ENCODE measurements at places on chromosomes 1 and 21. TPM values are rescaled to one million over a fixed set of nuclear protein-coding genes. Genes with fewer than 3 reads are reported as not detected.

The RAB7B gene
- 1.3 TPM for total RNA-seq

The FCRL1 gene
- 0.32 TPM for total RNA-seq

The SLC44A5 gene
- 3.6 TPM for total RNA-seq

The RORC gene
- 24.9 TPM for total RNA-seq

GRCh38 chr1:86832433-86832832 lies 81.5 kb downstream of the SELENOF start:
- no peaks in the 10 kb centered on the region for H3K27me3 ChIP-seq
- H3K27ac ChIP-seq = no peak overlapping the region
- no peaks in the 10 kb centered on the region for H3K4me1 ChIP-seq
- H3K4me3 ChIP-seq = no peak overlapping the region
- DNase-seq = no peak

DNA sequence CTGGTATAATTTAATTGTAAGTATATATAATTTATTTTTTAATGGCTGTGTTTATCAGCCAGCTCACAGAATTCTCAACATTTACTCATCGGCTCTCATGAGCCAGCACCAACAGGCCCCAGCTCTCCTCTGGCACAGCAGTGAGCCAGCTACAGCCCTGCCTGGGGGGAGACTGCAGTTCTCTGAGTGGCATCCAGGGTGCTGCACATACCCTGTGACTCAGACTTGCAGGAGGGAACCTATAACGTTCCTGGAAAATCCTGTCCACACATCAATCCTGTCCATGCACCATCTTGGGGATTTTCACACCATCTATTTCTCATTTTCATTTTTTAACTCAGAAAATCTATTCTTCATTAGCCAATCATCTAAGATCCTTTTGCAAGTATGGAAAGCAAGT lies 36.5 kb downstream of the FHAD1 start:
- no peaks in the 10 kb centered on the region for H3K4me1 ChIP-seq
- no peaks in the 10 kb centered on the region for H3K36me3 ChIP-seq
- H3K4me3 ChIP-seq = no peak overlapping the region
- H3K27ac ChIP-seq = peak overlapping the region; percentile 74
- peak; percentile 74 for DNase-seq

DNA sequence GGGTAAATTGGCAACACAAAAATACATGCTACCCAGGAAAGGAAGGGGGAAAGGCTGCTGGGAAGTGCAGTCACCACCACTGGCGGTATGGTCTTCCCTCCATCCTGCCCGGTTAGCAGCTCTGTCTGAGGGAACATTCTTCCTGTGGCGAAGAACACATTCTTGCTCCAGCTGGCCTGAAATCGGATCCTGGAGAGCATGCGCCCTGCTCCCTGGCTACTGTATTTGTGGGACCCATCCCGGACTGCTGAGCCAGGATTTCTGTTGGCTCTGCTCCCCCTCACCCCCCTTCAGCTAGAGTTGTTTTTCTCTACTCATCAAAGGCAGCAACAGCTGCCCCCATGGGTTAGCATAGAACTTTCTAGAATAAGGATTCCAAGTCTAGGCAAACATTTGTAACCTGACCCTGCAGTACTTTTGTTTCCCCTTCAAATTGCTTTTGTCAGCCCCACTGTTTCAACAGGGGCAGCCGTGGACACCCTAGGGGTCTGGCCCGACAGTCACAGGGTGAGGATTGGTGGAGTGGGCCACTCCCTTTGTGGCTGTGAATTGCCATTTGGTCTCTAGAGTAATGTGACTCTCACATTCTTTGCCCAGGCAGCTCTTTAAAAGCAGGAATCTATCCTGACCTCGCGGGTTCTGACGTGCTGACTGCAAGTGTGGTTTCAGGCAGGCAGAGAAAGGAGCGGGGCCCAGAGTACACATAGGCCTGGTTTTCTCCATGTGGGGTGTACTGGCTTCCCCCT lies 157.7 kb downstream of the TOMM20 start:
- H3K4me1 ChIP-seq = peaks cover 25% of the 10 kb centered on the region
- peak; percentile 84 for DNase-seq
- H3K27ac ChIP-seq = peak overlapping the region; percentile 88

DNA sequence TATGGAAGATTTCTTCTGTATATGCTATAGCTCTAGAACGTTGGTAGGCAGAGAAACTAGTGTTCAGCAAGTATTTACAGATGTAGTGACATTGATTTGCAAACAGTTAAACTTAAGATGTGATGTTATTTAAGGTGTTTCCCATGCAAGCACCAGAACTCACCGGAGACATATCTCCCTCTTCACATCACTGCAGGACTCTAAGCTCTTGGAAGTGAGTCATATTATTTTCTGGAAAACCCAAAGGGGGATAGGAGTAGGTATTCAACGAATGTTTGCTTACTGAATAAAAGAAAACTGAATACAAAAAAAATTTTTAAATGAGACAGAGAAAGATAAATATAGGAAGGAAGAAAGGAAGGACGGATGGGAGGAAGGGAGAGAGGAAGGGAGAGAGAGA lies 25.0 kb downstream of the RGS4 start:
- no peak overlapping the region for H3K4me3 ChIP-seq
- H3K4me1 ChIP-seq = no peaks in the 10 kb centered on the region
- H3K27me3 ChIP-seq = no peaks in the 10 kb centered on the region
- no peak overlapping the region for H3K27ac ChIP-seq
- no peak for DNase-seq
- H3K36me3 ChIP-seq = no peaks in the 10 kb centered on the region

GRCh38 chr1:213989002-213989855 lies 1.5 kb downstream of the PROX1 start:
- peaks cover 25% of the 10 kb centered on the region for H3K27me3 ChIP-seq
- no peaks in the 10 kb centered on the region for H3K36me3 ChIP-seq
- H3K27ac ChIP-seq = peak overlapping the region; percentile 86
- H3K4me3 ChIP-seq = peak overlapping the region; percentile 54

DNA sequence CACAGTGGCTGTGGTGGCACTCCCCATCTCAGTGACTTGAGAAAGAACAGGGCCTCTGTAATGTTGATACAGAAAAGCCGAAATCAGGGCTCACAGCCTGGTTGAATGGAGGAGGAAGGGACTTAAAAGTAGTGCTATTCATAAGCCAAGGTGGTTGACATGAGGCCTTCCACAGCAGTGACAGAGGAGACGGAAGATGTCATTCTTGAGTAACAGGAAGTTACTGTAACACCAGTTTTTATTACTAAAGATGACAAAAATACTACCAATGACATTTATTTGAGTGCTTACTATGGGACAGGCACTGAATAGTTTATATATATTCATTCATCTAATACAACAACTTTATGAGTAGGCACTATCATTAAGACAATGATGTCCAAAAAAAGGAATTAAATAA lies 52.8 kb upstream of the GNG12 start:
- H3K27me3 ChIP-seq = no peaks in the 10 kb centered on the region
- H3K4me3 ChIP-seq = no peak overlapping the region
- H3K27ac ChIP-seq = no peak overlapping the region
- no peaks in the 10 kb centered on the region for H3K36me3 ChIP-seq

DNA sequence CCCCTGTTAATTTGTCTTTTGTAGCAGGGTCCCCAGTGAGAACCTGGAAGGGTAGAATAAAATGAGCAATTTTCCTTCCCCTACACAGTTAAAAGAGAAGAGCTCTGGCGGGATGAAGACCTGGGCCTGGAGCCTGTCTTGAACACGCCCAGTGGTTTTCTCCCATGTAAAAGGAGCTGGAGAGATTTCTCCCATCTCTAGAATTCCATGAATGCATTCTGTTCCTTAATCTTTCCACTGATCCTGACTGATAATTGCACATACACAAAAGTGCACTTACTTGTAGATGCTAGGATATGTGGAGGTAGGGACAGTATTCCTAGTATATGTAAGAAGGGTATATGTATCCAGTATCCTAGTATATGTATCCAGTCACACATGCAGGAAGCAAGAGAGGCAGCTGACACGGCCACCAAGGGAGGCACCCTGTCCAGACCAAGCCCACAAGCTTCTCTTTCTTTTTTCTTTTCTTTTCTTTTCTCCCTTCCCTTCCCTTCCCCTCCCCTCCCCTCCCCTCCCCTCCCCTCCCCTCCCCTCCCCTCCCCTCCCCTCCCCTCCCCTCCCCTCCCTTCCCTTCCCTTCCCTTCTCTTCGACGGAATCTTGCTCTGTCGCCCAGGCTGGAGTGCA lies 11.9 kb upstream of the PKNOX1 start:
- H3K27me3 ChIP-seq = no peaks in the 10 kb centered on the region
- no peak for DNase-seq
- H3K4me3 ChIP-seq = no peak overlapping the region
- H3K36me3 ChIP-seq = no peaks in the 10 kb centered on the region
- H3K4me1 ChIP-seq = no peaks in the 10 kb centered on the region

GRCh38 chr1:155893389-155894142 lies 17.6 kb downstream of the RIT1 start:
- H3K4me3 ChIP-seq = no peak overlapping the region
- H3K4me1 ChIP-seq = no peaks in the 10 kb centered on the region
- no peak for DNase-seq
- H3K27ac ChIP-seq = peak overlapping the region; percentile 87

GRCh38 chr1:110308247-110308646 lies 30.9 kb upstream of the RBM15 start:
- H3K4me1 ChIP-seq = peaks cover 4% of the 10 kb centered on the region
- H3K27ac ChIP-seq = peak overlapping the region; percentile 48
- no peak overlapping the region for H3K4me3 ChIP-seq
- no peak for DNase-seq
- no peaks in the 10 kb centered on the region for H3K27me3 ChIP-seq

- no peaks in the 10 kb centered on the region for H3K4me1 ChIP-seq
- H3K36me3 ChIP-seq = no peaks in the 10 kb centered on the region
- DNase-seq = no peak
- no peaks in the 10 kb centered on the region for H3K27me3 ChIP-seq
- H3K4me3 ChIP-seq = no peak overlapping the region
- H3K27ac ChIP-seq = no peak overlapping the region
Observed at GRCh38 chr1:229137271-229137670, 133.6 kb upstream of the RAB4A start.

- H3K4me3 ChIP-seq = no peak overlapping the region
- H3K27ac ChIP-seq = no peak overlapping the region
- no peak for DNase-seq
- H3K27me3 ChIP-seq = no peaks in the 10 kb centered on the region
- H3K4me1 ChIP-seq = no peaks in the 10 kb centered on the region
Observed at GRCh38 chr21:46532080-46532479, 72.8 kb downstream of the S100B start.

DNA sequence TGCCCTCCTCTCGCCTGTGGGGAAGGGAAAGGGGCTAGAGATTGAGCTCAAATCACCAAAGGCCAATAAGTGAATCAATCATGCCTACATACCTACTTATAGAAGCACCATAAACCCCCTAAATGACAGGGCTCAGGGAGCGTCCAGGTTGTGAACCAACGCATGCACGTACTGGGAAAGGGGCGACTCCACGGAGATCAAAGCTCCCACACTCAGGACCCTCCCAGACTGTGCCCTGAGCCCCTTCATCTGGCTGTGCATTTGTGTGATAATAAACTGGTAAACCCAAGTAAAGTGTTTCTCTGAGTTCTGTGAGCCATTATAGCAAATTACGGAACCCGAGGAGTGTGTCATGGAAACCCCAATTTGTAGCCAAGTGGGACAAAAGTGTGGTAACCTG lies 23.8 kb upstream of the PRDM15 start:
- no peaks in the 10 kb centered on the region for H3K4me1 ChIP-seq
- H3K27ac ChIP-seq = no peak overlapping the region
- DNase-seq = no peak

- no peak for DNase-seq
- H3K27me3 ChIP-seq = no peaks in the 10 kb centered on the region
- no peaks in the 10 kb centered on the region for H3K4me1 ChIP-seq
- H3K36me3 ChIP-seq = no peaks in the 10 kb centered on the region
- H3K27ac ChIP-seq = peak within 1 kb of the TSS; percentile 98
- H3K4me3 ChIP-seq = peak within 1 kb of the TSS; percentile 92
Observed at GRCh38 chr1:183472488-183473216, at the start of gene SMG7. Gene SMG7 (plus strand): TSS chr1:183472499. CDS start chr1:183472621, 122 bp downstream.

GRCh38 chr1:154703170-154703569 lies 95.2 kb upstream of the ADAR start:
- no peak overlapping the region for H3K27ac ChIP-seq
- H3K27me3 ChIP-seq = no peaks in the 10 kb centered on the region
- DNase-seq = no peak
- H3K4me3 ChIP-seq = no peak overlapping the region
- no peaks in the 10 kb centered on the region for H3K36me3 ChIP-seq
- no peaks in the 10 kb centered on the region for H3K4me1 ChIP-seq

DNA sequence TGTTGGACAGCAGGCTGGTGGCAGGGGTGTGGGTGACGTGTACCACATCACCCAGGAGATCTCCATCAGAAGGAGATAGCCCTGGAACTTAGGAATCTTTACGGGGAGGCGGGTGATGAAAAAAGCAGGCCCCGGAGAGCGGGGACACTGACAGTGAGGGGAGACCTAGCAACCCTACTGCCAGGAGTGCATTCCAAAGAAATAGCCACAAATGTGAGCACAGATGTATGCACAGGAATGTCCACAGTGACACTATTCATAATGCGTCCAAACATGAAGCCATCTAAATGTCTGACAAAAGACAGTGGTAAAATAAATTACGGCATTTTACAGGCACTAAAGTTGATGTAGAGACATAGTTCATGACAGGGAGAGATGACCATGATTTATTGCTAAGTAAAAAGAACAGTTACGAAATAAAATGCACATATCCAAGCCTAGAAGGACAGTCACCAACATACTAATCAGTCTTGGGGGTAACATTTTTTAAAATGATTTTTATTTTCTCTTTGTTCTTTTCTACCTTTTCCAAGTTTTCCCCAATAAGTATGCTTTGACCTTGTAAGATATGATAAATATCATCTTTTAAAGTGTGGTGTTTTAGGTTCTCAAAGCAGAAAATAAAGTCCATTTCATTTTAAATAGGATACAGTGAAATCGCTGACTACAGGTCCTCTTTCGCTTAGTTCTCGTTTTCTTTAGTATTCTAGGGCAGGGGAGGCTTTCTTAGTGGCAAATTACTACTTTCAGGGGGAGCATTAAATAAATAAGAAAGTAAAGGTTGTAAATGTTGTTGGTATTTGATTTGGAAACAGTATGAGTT lies 21.3 kb downstream of the CD247 start:
- H3K27ac ChIP-seq = no peak overlapping the region
- no peaks in the 10 kb centered on the region for H3K4me1 ChIP-seq
- H3K4me3 ChIP-seq = no peak overlapping the region
- H3K36me3 ChIP-seq = no peaks in the 10 kb centered on the region
- no peaks in the 10 kb centered on the region for H3K27me3 ChIP-seq

DNA sequence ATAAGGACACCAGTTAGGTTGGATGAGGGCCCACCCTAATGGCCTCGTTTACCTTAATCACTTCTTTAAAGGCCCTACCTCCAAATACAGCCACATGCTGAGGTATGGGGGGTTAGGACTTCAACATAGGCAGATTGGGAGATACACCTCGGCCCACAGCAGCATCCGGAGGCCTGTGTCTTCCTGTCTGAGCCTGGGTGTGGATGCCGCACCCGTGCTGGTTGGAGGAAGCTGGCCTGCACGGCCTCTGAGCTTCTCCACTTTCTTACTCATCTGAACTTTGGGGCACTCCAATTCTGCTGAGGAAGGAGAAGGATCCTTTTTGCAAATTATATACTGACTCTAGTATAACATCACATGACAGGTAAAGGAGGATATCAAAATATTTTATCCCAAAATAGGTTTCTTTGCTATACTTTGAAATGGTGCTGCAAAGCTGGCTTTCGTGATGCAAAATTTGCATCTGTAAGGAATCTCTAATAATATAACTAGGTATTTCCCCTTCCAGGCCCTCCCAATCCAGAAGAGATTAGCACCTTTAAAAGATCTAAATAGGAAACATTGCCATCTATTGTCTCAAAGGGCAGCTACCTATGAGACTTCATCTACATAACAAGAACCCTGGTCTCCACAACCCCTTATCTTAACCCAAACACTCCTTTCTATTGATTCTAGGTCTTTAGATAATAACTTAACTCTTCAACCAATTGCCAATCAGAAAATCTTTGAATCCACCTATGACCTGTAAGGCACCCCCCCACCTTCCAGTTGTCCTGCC lies 247.6 kb downstream of the KCNJ6 start:
- no peaks in the 10 kb centered on the region for H3K4me1 ChIP-seq
- H3K4me3 ChIP-seq = no peak overlapping the region
- no peaks in the 10 kb centered on the region for H3K36me3 ChIP-seq
- no peak overlapping the region for H3K27ac ChIP-seq
- H3K27me3 ChIP-seq = no peaks in the 10 kb centered on the region
- DNase-seq = no peak
